Cardiac fibroblast (primary cell): ENCODE measurements at places on chromosomes 7 and 10.

- no peak for DNase-seq
Observed at GRCh38 chr7:86848226-86848625, 204.5 kb downstream of the GRM3 start.

DNA sequence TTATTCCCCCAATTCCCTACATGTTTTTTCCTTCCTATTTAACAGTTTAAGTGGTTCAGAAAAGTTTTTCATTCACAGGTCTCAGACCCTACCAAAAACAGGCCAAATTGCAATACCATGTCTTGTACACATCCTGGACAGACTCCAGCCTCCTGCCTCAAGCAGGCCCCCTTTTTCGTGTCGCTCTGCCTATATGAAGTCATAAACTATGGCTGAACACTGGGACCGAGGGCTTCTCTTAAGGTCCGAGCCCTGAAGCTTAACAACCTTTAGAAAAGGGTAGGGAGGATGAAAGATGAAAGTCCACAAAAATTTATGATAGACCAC lies 1.4 kb downstream of the FBXW4 start:
- DNase-seq: peak; percentile 64

GRCh38 chr7:132486274-132486610 lies 90.0 kb downstream of the PLXNA4 start:
- peak; percentile 2 for DNase-seq

DNA sequence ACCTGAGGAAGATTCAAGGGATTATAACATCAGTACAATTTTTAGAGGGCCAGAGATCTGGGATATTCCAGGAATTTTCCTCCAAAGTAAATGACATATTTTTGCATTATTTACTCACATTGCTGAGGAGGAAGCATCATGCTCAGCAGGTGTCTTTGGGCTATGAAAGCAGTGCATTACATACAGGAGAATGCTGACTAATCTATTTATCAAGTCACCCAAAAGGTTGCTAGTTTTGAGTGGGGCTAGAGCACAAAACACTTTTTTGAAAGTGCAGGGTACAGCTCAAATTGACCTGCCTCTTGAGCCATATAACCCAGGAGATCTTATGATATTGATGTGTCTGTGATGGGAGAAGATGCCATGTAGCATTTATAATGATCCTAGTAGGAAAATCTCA lies 603.1 kb downstream of the POM121L12 start:
- no peak for DNase-seq

- DNase-seq: no peak
Observed at GRCh38 chr7:44388089-44388970, 62.9 kb upstream of the CAMK2B start.

- no peak for DNase-seq
Observed at GRCh38 chr7:80881351-80881900, 37.4 kb downstream of the SEMA3C start.

GRCh38 chr10:99917963-99918825 lies 91.6 kb downstream of the DNMBP start:
- peak; percentile 77 for DNase-seq
